ENCODE measurements at places on chromosomes 7 and 10. TPM values are rescaled to one million over a fixed set of nuclear protein-coding genes. Genes with fewer than 3 reads are reported as not detected.

The PYROXD2 gene
- 8.3 TPM for total RNA-seq

The SLC29A4 gene
- 12.4 TPM for total RNA-seq

The PLEKHS1 gene
- not detected for total RNA-seq

The THNSL1 gene
- 1.1 TPM for total RNA-seq

The CARD11 gene
- 0.16 TPM for total RNA-seq

The TET1 gene
- 2.7 TPM for total RNA-seq

The EBLN1 gene
- not detected for total RNA-seq

The UCMA gene
- total RNA-seq: not detected

The ZPBP gene
- not detected for total RNA-seq

The ZCCHC24 gene
- total RNA-seq: 25.0 TPM

The ATOH7 gene
- total RNA-seq: 0.48 TPM

The CYP51A1 gene
- total RNA-seq: 46.6 TPM

The SUN3 gene
- total RNA-seq: not detected

The EZH2 gene
- 9.8 TPM for total RNA-seq

The EN2 gene
- total RNA-seq: not detected

The CCT6A gene
- total RNA-seq: 120 TPM

The PHF14 gene
- 18.9 TPM for total RNA-seq

The SKIDA1 gene
- total RNA-seq: 1.7 TPM

The MYOF gene
- total RNA-seq: 103 TPM

The SPRN gene
- under 0.01 TPM for total RNA-seq

The SFXN4 gene
- 5.6 TPM for total RNA-seq

The LRIT1 gene
- not detected for total RNA-seq

The LBX1 gene
- not detected for total RNA-seq

The ARMH3 gene
- total RNA-seq: 7.4 TPM

All from epithelial cell of alveolus of lung (primary cell).